M059J (cell line): ENCODE measurements at places on chromosomes 1 and 21.
A peak's percentile ranks its signal among the peaks of the same experiment; 100 is the strongest.

DNA sequence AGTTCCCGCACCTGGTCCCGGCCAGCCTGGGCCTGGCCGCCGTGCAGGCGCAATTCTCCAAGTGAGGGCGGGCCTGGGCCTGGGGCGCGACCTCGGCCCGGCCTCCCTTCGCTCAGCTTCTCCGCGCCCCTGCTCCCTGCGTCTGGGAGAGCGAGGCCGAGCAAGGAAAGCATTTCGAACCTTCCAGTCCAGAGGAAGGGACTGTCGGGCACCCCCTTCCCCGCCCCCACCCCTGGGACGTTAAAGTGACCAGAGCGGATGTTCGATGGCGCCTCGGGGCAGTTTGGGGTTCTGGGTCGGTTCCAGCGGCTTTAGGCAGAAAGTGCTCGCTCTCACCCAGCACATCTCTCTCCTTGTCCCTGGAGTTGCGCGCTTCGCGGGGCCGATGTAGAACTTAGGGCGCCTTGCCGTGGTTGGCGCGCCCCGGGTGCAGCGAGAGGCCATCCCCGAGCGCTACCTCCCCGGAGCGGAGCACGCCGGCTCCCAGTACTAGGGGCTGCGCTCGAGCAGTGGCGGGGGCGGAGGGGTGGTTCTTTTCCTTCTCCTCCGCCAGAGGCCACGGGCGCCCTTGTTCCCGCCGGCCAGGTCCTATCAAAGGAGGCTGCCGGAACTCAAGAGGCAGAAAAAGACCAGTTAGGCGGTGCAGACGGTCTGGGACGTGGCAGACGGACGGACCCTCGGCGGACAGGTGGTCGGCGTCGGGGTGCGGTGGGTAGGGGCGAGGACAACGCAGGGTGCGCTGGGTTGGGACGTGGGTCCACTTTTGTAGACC, 1.2 kb downstream of the OLIG1 start:
- peak; percentile 40 for DNase-seq

GRCh38 chr21:27674041-27674615, 707.2 kb upstream of the ADAMTS5 start:
- DNase-seq, result peak; percentile 87

- no peak for DNase-seq
Measured at GRCh38 chr1:16093611-16094010, 20.2 kb upstream of the FAM131C start.

DNA sequence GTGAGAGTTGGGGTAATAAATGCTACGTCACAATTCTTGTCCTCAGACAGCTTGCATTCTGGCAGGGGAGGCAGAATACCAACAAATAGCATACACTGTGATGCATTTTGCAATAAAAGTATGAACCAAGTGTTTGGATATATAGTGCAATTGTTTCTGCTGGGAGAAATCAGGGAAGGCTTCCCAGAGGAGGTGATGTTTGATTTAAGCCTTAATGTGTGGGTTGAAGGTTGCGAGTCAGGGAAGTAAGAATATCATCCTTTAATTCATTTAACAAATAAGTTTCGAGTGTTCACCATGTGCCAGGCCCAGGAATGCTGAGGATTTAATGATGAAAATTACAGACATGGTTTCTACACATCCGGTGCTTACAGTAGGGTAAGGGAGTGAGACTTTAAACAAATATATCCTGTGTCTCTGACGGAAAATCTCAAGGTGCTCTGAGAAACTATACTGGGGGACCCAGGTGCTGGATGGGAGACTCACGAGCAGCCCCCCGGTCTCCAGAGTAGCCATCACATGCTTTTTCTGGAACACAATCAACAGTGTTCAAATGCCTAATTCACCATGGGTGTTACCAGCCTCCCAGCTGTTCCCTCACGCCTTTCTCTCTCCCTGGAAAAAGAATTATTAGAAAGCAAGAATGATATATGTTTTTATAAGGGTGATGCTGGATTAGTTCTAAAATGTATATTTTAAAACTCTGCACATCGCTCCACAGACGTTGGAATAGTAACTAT, 31.7 kb downstream of the RASSF5 start:
- no peak for DNase-seq

GRCh38 chr1:181014477-181015250, 8.0 kb downstream of the STX6 start:
- DNase-seq, result no peak

DNA sequence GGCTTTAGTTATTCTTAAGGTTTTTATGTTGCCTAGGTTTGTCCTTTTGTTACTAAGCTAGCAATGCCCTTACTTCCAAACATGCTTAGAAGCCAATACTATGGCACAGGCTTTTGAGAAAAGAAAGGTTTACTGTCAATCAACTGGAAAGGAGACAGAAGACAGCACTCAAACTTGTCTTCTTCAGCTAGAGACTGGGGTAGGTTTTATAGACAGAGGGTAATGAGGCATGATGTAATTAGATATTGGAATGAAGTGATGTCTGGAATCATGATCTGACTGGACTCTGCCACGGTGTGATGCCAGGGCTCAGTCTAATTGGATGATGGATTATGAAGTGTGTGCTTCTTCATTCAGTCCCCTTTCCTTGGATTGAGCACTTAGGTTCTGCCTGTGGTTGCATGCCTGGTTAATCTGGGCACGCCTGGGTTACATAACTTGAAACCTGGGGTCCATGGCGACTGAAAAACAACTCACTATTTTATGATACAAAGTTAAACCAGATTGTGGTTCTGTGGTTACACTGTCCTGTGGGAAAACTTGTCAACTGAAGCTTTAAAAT, 625.8 kb downstream of the BRINP3 start:
- peak; percentile 12 for DNase-seq

DNA sequence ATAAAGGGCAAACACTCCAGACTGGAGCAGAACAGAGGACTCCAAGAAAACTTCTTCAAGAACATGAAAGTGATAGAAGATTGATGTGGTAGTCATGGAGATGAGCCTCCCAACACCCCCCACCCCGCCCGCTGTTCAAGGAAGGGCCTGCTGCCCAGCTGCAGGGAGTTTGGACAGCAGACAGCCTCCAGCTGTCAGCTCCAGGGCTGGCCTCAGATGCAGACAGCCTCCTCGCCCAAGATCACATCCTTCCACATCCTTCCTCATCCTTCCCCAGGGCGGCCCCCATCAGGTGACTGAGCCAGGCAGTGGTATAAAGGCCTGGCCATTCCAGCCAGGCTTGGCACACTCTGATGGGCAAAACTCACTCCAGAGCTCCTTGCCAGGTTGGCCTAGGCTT, 24.6 kb downstream of the HMGN2 start:
- no peak for DNase-seq

GRCh38 chr21:25396135-25396711, 211.1 kb downstream of the MRPL39 start:
- DNase-seq, result no peak

GRCh38 chr1:36123356-36123755, 1.7 kb downstream of the COL8A2 start:
- DNase-seq, result no peak

- DNase-seq, result peak; percentile 30
Measured at GRCh38 chr1:40477678-40478053, 576 bp downstream of the ZFP69 start.
